ENCODE measurements at places on chromosomes 11 and 22.

- DNase-seq: no peak
Observed at GRCh38 chr11:119091966-119092879, 7.5 kb downstream of the HMBS start.

GRCh38 chr11:118789501-118790356, 1.2 kb downstream of the DDX6 start:
- DNase-seq: no peak

DNA sequence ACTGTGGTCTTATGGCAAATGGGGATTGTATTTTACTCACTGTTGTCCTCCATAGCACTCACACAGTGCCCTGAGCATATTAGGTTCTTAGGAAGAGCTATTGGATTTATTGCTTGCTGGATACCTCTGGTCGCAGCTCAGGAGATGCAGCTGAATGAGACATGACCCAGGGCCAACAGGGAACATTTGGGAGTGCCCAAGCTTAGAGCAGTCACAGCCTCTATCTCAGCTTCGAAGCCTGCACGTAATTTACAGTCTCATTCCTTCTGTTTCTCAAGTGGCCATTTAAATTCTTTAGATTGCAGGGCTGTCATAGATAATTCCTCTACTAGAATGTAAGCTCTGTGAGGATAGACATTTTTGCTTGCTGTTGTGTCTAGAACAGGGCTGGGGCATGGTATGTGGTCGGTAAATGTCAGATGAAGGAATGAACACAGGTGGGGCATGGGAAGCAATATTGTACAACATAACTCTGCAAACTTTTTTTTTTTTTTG, 192.8 kb downstream of the GRIK4 start:
- DNase-seq: no peak

DNA sequence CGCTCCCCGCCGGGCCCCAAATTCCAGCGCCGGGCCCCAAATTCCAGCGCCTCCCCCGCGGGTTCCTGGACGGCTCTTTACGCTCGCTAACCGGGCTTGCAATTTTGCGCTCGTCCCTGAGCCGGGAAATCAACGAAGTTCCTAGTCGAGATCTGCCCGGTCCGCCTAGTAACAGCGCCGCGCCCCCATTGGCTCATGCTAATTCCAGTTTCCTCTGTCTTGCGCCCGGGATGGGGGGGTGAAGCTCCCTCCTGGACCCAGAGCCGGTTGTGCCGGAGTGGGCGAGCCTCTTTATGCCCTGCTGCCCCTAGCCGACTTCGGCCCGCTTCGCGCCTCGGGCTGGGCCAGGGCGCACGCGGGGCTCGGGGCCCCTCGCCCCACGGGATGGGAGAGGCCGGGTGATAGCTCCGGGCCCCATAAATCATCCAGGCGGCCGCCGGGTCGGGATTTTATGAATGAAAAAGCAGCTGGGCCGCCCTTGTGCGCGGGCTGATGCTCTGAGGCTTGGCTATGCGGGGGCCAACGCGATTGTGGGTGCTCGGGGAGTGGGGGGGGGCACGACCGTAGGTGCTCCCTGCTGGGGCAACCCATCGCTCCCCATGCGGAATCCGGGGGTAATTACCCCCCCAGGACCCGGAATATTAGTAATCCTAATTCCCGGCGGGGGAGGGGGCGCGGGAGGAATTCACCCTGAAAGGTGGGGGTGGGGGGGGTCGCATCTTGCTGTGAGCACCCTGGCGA, 1.8 kb upstream of the CCND1 start:
- DNase-seq: no peak

DNA sequence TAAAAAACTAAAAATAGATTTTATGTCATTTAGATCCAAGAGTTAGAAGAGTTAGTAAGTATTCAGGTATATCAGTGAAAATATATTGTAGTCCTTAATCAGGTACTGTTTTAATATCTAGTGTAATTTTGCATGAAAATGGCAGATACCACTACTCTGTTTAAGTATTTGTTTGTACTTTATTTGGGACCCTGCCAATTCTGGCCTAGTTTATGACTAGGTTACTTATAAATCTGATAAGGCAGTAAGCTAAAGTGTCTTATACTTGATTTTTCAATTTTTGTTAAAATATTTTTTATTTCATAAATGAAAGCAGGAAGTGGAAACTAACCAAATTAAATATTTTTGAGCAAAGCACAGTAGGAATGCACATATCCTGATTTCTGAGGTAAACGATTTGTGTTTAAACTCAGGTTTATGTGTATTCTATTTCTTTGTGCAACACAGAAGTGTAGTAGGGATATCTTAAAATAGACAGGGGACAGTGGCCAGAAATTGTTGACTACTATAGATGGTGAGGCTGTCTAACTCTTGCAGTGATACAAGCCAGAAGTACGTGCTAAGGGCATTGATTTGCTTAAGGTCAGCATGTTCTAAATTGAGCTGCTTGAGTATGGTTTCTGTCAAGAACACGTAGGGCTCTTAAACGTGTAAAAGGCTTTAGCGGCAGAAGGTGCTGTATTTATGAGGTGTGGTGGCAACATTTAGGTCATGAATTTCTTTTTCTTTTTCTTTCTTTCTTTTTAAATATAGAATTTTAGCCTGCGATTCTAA, 34.0 kb downstream of the HIPK3 start:
- no peak for DNase-seq

- no peak for DNase-seq
Observed at GRCh38 chr11:783581-784015, 6.3 kb downstream of the CEND1 start.

DNA sequence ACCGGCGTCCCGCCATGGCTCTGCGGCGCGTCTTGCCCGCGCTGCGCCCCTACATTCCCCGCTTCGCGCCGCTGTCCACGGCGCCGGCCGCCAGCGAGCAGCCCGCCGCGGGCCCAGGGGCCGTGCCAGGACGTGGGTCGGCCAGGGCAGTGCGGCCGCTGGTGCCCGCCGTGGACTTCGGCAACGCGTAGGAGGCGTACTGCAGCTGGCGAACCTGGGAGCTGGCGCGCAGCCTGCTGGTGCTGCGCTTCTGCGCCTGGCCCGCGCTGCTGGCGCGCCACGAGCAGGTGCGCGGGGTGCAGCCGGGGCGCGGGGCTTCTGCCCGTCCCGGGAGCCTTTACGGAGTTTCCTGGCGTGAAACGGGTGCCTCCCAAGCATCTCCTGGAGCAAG, 20.1 kb downstream of the DGCR6L start:
- no peak for DNase-seq

- peak; percentile 23 for DNase-seq
Observed at GRCh38 chr22:37740455-37741311, 43.8 kb downstream of the TRIOBP start.

DNA sequence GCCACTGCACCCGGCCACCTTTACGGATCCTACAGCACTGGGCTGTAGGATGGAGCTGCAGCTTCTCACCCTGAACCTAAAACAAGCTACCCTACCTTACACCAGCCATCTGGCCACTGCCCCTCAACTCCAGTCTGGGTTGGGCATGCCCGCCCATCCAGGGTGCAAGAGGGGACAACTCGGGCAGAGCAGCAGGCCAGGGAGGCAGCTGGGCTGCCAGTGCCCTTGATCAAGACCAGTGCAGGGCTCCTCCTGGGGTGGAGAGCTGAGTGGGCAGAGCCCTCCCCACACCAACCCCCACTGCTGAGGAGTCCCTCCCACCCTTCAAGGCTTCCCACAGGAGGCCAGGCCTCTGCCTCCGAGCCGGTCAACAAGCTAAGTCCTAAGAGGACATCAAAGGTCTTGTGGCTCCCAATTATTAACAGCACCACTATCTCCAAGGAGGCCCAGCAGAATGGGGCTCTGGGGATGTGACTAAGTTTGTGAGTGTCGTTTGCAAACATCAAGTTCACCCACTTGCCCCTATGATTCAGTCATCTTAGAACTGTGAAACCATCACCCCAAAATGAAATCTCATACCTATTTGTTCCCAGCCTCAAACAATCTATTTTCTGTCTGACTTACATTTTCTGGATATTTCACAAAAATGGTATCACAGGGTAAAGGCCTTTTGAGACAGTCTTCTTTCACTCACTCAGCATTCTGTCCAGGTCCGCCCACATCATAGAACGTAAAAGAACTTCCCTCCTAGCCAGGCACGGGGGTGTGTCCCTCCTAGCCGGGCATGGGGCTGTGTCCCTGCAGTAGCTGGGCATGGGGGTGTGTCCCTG, 11.0 kb downstream of the GATD1 start:
- no peak for DNase-seq

GRCh38 chr11:17343907-17344306, 7.7 kb upstream of the NCR3LG1 start:
- peak; percentile 15 for DNase-seq
